ENCODE measurements at places on chromosomes 12 and 14. TPM values are rescaled to one million over a fixed set of nuclear protein-coding genes. Genes with fewer than 3 reads are reported as not detected.

DNA sequence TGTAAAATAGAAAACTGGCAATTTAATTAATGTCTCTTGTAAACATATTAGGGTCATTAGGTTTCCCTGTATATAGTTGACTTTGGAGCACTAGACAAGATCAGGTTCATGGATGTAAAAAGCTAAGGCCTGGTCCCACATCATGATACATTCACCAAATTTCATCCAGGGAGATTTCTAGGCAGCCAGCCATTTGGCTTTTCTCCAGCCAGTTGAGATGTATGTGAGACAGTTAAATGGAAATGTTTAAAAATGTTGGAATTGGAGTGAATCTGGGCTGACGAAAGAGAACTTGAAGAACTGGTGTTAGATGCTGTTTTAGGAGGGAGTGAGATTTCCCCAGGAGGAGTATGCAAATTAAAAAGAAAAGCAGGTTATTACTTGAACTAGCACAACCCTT lies 41.8 kb upstream of the CLEC14A start:
- H3K27me3 ChIP-seq = no peaks in the 10 kb centered on the region
- H3K4me3 ChIP-seq = no peak overlapping the region
- DNase-seq = no peak
- no peaks in the 10 kb centered on the region for H3K4me1 ChIP-seq
- H3K36me3 ChIP-seq = no peaks in the 10 kb centered on the region

GRCh38 chr14:89165189-89166181 lies 251.5 kb downstream of the FOXN3 start:
- H3K36me3 ChIP-seq = peaks cover 12% of the 10 kb centered on the region
- DNase-seq = no peak
- H3K27ac ChIP-seq = peak overlapping the region; percentile 34
- H3K27me3 ChIP-seq = no peaks in the 10 kb centered on the region
- no peaks in the 10 kb centered on the region for H3K4me1 ChIP-seq

DNA sequence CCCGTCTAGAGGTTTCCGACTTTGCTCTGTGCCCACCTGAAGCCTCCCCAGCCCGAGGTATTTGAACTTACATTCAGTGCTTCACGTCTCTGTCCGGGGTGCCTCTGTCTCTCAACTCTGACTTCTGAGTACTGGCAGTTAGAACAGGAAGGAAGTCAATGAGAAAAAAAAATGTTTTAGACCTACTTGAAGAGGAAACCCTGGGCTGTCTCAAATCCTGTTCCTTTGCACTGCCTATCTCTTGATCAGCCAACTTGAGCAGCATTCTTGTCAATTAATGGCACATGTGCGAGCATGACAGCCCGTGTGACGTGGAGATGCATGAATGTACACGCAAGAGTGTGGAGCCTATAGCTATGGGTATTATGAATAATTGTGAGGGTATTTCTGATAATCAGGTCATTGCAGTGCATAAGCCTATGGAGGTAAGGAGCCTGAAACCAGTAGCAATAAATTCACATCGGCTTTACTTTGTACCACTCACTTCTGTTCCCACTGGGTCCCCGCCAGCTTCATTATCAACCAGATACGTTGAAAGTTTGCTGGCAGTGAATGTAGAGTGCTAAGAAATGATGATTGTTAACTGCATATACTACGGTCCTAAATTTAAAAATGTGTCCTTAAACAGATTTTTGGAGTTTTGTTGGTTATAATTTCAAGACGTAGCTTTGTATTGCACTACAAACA lies at the start of gene ARHGDIB:
TSS of gene ARHGDIB (minus strand) at position 136 of the 687 bp plus-strand sequence. CDS start 10,889 bp downstream, outside the sequence.
- H3K27me3 ChIP-seq = no peaks in the 10 kb centered on the region
- H3K4me1 ChIP-seq = no peaks in the 10 kb centered on the region
- DNase-seq = no peak
- H3K27ac ChIP-seq = peak within 1 kb of the TSS; percentile 83
- H3K4me3 ChIP-seq = peak within 1 kb of the TSS; percentile 41

DNA sequence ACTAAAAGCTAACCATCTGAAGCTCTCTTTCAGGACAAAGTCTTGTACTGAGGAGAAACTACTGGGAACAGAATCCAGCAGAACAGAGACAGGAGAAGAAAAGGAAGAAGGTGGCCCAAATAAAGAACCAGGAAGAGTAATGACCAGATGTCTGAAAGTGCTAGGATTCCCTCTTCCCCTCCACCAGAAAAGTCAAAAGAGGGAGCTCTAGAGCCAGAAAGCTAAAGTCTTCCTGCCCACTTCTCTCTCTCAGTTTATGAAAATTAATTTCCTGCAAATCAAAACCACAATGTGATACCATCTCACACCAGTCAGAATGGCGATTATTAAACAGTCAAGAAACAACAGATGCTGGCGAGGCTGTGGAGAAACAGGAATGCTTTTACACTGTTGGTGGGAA lies 47.2 kb downstream of the SPPL3 start:
- no peak overlapping the region for H3K4me3 ChIP-seq
- no peak overlapping the region for H3K27ac ChIP-seq
- no peaks in the 10 kb centered on the region for H3K27me3 ChIP-seq
- H3K36me3 ChIP-seq = no peaks in the 10 kb centered on the region

DNA sequence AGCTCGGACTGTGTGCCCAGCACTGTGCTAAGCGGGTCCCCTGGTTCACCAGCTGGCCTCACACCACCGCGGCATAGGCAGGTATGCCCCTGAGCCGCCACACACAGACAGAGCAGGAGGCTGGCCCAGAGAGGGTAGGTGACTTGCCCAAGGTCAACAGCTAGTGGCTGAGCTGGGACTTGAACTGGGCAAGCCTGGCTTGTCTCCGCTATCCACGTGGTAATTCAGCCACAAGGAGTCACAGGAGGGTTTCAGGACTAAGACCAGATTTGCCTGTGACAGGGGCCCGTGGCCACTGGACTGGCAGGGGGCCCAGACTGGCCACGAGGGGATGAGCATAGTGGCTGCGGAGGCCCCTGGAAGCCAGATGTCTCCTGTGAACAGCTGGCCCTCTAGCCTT lies 47.7 kb downstream of the NCOR2 start:
- H3K27ac ChIP-seq = peak overlapping the region; percentile 95
- DNase-seq = no peak
- H3K27me3 ChIP-seq = no peaks in the 10 kb centered on the region
- peaks cover 6% of the 10 kb centered on the region for H3K4me1 ChIP-seq
- H3K4me3 ChIP-seq = no peak overlapping the region
- H3K36me3 ChIP-seq = no peaks in the 10 kb centered on the region

- H3K27ac ChIP-seq = no peak overlapping the region
- no peaks in the 10 kb centered on the region for H3K36me3 ChIP-seq
- H3K4me3 ChIP-seq = no peak overlapping the region
- no peaks in the 10 kb centered on the region for H3K4me1 ChIP-seq
- H3K27me3 ChIP-seq = no peaks in the 10 kb centered on the region
Observed at GRCh38 chr12:131862994-131863710, 31.3 kb upstream of the ULK1 start.

DNA sequence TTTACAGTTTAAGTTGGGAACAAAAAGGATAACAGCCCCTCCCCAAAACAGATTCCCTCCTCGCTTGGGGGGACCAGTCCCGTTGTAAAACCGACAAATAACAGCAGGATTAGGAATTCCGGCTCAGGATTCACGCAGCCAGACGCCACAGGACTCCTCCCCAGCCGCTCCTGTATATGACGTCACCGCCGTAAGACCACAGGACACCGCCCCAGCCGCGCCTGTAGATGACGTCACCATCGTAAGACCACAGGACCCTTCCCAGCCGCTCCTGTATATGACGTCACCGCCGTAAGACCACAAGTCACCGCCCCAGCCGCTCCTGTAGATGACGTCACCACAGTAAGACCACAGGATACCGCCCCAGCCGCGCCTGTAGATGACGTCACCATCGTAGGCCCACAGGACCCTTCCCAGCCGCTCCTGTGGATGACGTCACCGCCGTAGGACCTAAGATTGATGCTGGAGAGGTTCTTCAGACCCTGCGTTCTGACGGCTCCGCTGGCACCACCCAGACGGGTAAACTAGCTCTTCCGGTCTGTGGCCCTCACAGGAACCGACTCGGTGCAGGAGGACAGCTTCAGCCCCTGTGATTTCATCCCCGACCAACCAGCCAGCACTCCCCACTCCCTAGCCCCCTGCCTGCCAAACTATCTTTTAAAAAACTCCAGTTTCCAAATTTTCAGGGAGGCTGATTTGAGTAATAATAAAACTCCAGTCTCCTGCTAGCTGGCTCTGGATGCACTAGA lies 43.9 kb upstream of the FBRSL1 start:
- H3K4me1 ChIP-seq = no peaks in the 10 kb centered on the region
- DNase-seq = peak; percentile 59
- H3K36me3 ChIP-seq = no peaks in the 10 kb centered on the region
- H3K27ac ChIP-seq = no peak overlapping the region
- H3K4me3 ChIP-seq = peak overlapping the region; percentile 14

TAS2R8 gene
- total RNA-seq = not detected

Measured in right atrium auricular region (tissue), 2 donors.